Gastrocnemius medialis (tissue), 4 donors: ENCODE measurements at places on chromosomes 1 and 21.

GRCh38 chr21:41776778-41777177 is 9.9 kb upstream of the RIPK4 start:
- no peak for DNase-seq

- DNase-seq, result no peak
These were observed 109.0 kb downstream of the UBE2U start for GRCh38 chr1:64312431-64312830.

- no peak for DNase-seq
These were observed 130.2 kb upstream of the CSF3R start for GRCh38 chr1:36612881-36613280.

GRCh38 chr1:27773826-27774445 is 917 bp downstream of the STX12 start:
- no peak for DNase-seq

DNA sequence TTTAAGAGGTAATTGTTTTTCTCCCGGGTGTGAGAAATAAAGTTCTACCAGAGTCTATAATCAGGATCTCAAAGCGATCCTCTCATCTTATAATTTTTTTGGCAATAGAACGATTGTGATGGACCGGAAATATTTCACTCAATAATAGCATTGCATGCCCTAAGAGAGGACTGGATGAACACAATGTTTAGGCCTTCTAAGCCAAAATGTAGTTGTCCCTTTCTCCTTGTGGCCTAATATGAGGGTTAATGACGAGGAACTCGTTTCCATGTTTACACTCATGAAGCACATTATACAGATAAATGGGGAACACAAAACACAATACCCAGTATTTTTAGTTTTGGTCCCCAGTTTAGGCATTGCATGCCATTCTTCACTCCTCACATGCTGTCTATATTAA is 5.9 kb downstream of the TBX15 start:
- no peak for DNase-seq

DNA sequence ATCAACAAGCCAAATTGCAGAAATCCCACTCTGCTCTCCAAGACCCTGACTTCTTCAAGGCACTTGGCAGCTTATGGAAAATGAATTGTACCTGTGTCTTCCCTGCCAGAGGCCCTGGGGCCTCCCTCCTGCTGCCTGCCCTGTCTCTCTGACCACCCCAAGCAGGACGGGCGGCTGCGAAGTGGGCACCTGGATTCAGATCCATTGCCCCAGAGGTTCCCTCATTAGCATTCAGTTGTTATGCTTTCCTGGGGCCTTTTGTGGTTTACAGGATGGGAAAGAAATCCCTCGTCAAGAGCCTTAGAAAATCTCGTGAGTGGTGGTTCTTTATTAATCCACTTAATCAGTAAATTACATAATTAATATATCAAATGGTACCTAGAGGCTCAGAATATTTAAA is 179.3 kb downstream of the TNR start:
- no peak for DNase-seq

GRCh38 chr1:43930168-43930948 is 3.2 kb upstream of the ARTN start:
- DNase-seq, result no peak

DNA sequence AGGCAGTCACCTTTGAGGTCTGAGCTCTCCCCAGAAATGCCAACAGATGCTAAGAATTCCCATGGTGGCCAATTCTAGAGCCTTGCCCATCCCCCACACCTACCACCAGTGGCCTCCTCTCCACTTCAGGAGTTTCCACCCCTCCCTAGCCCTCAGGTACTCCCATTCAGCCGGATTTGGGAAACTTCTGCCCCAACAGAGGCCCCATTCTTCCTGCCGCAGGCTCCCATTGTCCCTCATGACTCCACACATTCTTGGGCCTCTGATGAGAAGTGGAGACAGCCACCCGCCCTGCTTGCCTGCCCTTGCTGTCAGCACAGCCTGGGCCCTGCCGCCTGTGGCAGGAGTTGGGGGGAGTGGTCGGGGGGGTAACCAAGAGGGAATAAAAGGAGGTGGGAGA is 4.6 kb downstream of the BLACAT1 start:
- DNase-seq, result no peak

GRCh38 chr1:4681026-4681425 is 26.6 kb downstream of the AJAP1 start:
- no peak for DNase-seq

DNA sequence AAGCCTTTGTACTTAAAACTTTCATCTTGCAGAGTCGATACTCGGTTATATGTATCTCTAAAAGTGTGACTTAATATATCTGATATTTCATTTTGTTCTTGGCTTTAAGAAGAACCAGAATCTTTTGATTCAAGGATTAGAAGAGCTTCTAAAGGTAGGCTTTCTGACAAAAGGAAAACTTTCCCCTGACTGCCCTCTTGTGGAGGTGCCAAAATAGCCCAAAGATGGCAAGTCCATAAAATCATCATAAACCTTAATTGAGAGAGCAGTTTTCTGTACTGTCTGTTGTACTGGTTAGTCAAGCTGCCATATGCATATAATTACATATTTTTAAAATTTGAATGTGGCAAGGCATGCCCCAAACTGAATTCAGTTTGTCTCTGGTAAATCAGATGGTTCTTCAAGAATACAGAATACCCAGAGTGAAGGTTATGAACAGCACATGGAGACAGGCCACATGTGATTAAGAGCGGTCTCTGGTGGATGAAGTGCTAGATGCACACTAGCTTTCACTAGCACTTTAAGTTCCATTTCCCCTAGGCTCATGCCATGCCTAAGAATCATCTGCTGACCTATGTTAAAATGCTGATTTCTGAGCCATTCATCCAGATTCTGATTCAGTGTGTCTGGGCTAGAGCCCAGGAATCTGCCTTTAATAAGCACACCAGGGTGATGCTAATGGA is 27.7 kb upstream of the ELAVL4 start:
- DNase-seq, result no peak

GRCh38 chr1:153348511-153349362 is at the start of gene PGLYRP4:
Gene PGLYRP4, minus strand, starts transcription at chr1:153348841. Its CDS starts 909 bp downstream, at chr1:153347932.
- no peak for DNase-seq

GRCh38 chr1:36628804-36629203 is 146.1 kb upstream of the CSF3R start:
- no peak for DNase-seq

DNA sequence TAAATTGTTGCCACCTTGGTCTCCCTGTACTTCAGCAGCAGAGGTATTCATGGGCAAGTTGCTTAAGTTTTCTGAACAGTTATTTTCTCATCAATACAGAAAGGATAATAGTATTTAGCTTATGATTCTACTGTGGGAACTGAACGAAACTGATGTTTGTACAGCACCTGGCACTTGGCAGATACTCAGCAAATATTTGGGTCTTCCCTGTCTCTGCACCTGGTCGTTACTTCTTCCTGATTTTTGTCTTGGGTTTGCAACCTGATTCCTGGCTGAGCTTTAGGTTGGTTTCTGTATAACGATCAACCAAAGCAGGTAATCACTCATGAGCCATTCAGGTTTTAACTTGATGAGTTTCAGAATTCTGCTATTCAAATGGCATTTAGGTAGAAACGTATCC is 490.6 kb downstream of the KIF26B start:
- no peak for DNase-seq

DNA sequence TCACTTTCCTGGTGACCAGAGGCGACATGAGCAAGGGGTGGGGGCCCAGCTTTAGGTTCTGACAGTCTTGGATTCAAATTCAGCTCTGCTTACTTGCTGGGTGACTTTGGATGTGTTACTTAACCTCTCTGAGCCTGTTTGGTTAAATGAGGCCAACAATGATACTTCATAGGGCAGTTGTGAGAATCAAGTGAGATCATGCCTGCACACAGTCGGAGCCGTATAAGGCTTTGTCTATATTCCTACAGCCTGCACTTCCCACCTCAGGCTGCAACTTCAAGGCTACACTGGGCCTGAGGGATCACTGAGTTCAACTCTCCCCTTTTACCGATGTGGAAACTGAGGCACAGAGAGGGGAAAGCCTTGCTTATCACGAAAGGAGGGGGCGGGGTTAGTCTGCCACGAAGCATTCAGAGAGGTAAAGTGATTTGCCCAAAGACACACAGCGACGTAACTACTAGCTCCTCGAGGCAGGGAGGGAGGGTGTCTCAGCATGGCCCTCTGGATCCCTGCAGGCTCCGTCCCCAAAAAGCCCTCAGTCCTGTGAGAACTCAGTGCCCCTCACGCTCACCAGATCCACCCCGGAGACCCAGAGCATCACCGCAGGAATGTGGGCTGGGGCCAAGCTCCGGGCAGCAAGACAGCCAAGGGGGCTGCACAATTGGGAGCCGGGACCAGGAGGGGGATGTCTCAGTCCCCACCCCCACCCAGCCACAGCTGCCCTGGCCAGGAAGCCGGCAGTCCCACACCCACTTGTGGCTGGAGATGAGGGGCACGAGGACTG is 25.0 kb downstream of the SDC3 start:
- no peak for DNase-seq

GRCh38 chr1:17887661-17888371 is 132.7 kb downstream of the ACTL8 start:
- DNase-seq, result no peak

DNA sequence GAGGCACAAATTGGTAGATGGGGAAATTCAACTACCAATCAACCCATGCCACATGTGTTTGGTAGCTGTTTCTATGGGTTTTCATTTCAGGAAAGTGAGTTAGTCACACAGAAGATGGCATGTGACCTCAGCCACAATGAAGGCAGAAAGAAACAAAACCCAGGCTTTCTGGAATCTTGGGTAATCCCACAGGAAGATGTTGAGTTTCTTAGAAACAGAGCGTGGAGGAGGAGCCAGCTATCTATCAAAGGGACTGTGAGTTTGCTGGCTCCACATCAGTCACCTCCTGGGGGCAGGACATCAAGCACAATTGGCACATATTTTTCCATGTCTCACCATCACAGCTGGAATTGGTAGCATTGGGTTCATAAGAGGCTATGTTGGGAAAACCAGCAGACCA is 188.9 kb upstream of the PLXNA2 start:
- no peak for DNase-seq

- no peak for DNase-seq
These were observed 484.9 kb downstream of the SETD4 start for GRCh38 chr21:35575280-35575915.

DNA sequence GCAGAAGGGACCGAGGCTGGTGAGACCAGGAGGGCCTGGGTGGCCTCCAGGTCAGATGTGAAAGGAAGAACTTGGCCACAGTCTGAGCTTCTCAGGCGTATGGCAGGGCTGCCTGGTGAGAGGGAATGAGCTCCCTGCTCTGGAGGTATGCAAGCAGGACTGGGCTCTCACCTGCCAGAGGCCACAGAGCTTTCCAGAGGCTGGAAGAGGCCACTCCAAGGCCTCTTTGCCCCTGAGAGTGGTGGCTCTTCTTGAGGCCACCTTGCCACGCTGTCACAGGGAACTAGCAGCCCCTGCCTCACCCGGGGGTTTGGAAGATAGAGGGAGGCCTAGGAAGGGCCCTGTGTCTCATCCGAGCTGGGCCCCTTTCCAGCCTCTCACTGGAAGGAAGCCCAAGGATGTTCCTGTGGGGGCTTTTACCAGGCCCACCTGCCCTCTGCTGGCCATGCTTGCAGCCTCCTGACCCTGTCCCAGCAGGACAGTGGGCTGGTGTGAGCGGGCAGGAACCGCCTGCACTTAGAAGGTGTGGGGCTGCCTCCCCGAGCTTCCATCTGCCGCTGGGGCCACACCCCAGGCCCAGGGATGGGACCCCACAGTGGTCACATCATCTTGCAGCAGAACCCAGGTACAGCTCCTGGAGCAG is 10.0 kb downstream of the PCSK9 start:
- DNase-seq, result no peak

DNA sequence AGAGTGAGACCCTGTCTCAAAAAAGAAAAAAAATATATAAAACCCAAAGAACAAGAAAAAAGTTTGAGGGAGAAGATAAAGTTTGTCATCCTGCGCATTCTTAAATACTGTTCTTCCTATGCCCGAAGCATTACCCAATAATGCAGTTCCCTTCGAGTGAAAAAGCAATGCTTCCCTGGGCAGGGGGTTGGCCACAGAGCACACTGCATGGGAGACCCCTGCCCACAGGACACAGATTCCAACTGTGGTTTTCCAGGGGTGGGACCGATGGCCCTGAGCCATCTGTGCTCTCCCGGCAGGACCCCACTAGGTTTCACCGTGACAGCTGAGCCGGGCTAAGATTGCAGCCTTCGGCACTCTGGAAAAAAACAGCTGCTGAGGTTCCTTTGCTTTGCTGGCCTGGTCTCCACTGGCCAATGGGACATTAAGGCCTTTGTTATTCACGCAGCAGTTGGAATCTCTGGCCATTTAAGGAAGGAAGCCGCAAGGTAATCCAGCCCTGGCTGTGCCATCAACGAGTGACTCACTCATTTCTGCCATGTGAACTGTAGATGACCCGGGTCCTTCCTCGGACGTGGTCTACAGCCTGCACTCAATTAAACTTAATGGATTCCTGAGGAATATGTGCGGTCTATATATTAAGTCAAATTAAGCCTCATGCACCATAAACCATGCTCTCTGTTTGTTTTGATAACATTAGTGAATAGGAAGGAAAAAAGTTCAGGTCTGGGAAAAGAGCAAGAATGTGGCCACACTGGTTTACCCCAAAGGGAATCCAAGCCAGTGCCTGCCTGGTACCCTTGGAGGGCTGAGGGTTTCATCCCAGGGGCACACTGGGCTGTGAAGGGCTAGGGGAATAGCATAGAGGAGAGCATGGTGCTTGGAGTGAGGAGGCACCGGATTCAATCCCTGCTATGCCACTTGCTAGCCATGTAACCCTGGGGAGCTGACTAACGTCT is 163.2 kb downstream of the ZBTB18 start:
- DNase-seq, result peak; percentile 84

DNA sequence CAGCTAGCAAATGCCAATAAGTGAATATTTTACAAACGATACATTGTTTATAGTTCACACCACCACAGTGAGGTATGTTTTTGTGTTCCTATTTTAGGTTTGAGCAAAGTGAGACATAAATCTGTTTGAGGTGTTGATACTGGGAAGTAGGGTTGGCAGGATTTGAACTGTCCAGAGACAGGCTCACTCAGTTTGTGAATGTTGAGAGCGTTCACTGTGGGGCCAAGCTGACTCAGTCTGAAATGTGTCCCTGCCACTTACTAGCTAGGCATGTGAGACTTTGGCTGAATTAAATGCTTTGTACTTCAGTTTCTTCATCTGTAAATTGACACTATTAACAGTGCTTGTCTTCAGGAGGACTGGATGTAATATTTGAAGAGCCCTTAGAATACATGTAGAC is 35.1 kb downstream of the DIRAS3 start:
- DNase-seq, result no peak

DNA sequence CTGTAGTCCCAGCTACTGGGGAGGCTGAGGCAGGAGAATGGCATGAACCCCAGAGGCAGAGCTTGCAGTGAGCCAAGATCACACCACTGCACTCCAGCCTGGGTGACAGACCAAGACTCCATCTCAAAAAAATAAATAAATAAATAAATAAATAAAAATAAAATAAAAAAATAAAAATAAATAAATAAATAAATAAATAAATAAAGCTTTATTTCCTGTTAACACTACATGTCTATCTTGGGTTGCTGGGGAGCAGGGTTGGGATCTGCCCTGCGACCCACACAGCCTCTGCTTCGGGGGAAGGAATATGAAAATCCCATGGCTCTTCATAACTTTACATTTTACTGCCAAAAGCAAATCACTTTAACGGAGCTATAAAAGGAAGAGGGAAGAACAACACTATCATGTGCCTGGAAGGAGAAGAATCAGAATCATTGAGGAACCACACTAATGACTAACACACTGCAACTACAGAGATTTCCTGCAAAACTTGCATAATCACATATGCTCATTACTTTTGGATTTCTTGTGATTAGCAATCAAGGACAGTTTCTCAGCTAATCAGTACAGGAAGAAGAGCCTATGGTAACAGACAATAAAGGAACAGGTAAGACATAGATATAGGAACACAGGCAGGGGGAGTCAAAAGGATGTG is 72.8 kb upstream of the CD55 start:
- DNase-seq, result no peak

- no peak for DNase-seq
These were observed 49.0 kb downstream of the LRRC53 start for GRCh38 chr1:74463333-74463988.
